Kidney capillary endothelial cell (primary cell): ENCODE measurements at places on chromosomes 11 and 22.

DNA sequence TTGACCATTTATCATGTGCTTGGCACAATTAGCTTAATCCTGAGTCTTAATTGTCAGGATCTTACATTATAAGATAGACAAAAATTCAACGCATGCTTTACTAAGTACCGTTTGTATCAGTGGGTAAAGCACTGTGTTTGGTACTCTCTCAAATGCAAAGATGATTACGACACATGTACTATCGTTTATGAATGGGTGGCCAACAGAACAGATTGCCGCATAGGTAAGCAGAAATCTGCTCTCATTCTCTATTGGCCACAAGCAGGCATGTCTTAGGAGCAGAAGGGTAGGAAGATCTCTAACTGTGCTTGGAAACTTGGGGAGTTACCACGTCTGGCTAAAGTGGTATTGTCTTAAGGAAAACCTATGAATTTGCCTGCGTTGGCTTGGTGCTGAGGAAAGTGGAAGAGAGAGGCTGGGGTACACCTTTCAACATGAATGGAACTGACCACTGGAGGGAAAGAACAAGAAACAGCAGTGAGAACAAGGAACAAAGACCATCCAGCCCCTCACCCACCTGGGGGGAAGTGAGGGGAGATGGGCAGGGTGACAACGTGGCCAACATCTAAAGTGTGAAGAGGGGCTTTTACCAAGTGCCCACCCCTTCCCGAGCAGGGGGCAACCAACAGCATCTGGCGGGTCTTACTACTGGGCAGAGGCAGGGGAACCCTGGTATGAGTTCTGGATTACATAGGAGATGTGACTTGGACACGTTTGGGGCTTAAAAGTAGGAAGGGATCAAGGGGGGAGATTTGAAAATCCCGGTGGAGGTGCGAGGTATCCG, 1.0 kb upstream of the TUBA8 start:
- DNase-seq = no peak

GRCh38 chr11:12629601-12630313, 44.5 kb upstream of the TEAD1 start:
- DNase-seq = no peak

GRCh38 chr11:85949798-85950197, 94.6 kb downstream of the CCDC83 start:
- no peak for DNase-seq

DNA sequence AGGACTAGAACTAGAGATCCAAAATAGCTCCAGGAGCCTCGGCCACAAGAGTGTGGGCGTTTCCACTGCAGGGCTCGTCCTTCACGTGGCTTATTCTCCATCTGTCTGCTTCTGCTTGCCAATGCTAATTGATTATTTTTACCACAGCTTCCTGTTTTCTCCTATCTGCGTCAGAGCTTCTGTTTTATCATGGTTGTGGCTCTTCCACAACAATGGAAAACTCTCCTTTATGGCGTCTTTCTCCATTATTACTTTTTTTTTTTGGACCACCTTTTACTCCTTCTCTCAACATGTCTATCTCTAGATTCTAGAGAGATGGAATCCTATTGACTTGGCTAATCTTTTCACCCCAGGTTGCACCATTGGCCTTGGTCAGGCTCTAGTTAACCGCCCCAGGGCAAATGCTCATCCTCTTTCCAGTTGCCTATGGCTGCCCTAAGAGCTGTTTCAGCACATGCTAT, 25.9 kb downstream of the CAT start:
- DNase-seq = no peak

- no peak for DNase-seq
Measured at GRCh38 chr22:22461111-22461510, 47.4 kb downstream of the ZNF280B start.

DNA sequence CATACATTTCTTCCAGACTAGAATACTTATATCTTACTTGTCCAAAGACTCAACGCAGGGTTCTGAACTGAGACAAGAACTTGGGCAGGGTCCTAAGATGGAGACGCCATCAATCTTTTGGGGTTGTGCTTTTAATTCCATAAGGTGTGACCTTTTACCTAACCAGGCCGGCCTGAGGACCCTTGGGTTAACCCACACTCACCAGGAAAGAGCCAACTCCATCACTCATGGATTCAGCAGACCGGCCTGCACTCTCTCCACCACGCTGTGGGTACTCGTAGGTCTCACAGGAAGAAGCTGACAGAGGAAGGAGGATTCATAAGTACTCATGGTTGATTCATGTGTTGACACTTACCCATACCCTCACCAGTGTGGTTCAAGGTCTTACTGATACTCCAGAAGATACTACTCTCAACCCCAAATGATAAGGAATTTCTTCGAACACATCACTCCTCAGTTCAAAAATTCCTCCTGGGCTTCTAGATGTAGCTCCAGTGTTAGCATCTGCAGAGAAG, 36.2 kb downstream of the USP35 start:
- no peak for DNase-seq

DNA sequence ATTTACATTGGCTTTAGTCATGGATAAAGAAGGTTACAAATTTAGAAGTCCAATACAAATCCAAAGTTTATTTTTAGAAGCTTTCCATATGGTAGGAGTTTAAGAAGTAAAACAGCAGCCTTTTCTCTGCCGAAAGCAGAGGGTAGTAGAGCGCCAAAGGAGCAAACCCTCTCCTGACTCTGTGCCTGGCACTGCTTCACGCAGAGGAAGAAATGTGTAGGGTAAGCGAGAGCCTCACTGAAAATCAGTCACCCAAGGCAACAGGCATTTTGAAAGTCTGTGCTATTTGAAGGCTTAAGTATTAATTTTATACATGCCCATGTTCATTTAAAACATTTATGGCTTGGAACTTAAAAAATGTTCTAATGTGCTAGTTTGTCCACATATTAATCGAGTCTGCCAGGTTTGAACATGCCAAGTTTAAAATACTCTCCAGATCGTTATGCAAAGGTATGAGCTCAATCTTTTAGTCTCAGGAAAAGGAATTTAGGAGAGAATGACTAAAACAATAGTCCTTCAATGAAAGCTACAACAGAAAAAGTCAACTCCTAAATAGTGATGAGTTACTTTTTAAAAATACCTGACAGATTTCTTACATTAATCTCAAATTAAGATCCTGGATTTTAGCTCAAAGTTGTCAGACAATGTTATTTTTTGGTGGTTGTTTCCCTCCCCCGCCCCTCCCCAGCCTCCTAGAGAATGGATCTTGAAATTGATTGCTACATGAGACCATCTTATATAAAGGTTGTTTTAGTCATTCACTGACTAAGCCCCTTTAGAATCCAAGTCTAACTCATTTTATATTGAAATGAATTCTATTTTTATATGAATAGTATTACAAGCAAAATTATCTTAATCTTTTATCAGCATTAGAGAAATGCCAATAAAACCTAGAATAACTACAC, 38.7 kb downstream of the MRTFA start:
- DNase-seq = no peak

DNA sequence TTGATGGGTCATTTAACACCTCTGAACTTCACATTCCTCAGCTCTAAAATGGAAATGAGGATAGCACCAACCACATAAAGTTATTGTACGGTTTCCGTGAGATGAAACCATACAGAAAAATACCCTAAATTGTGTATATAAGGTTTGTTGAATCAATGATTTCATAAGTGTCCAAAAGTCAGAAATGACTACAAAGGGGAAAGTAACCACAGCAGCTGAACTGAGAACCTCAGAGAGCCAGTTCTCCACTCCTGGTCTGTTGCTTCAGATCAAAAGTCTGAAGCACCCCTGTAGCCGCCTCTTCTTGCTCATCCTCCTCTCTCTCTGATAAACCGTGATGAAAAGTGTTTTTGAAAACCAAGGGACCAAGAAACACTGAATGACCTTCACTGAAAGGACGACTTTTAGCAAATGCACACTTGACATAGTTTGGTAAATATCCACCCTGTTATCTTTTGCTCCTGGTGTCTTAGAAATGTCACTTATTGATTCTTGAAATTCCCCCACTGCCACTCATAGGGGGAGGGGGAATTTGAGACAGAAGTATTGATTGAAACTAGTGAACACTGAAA, 194.5 kb downstream of the NAV2 start:
- DNase-seq = no peak

- no peak for DNase-seq
Measured at GRCh38 chr22:17537155-17537554, 26.1 kb upstream of the SLC25A18 start.

DNA sequence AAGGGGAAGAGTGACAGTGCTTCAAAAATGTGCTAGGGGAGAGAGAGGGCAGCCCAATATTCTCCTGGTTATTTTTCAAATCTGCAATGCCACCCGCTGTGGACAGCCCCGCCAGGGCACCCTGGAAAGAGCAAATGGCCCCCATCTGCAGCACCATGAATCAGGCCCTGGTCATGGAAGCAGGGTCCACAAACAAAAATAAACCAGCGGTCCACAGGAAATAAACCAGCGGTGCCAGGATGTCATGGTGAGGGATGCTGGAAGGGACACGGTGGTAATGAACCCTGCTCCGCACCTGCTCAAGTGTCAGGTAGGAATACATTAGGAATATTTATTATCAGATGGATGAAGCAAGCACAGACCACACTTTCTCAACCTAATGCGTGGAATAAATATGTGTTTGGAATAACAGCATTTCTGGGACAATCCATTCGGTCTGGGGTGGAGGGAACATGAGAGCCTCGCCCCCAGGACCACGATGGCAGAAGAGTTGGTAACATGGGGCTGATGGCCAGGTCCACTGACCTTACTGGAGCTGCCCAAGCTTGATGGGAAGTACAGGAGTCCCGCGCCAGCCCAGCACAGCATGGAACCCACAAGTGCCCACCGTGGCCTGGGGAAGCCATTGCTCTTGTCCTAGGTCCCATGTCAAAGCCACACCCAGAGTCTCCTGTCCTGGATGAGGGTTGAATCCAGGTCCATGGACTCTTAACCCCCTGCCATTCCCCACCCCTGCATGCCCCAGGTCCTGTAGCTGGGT, 181.7 kb downstream of the BRD1 start:
- no peak for DNase-seq

GRCh38 chr22:43408009-43408408, 3.8 kb upstream of the MPPED1 start:
- DNase-seq = no peak

- DNase-seq = no peak
Measured at GRCh38 chr11:75214843-75215242, 25.7 kb upstream of the TPBGL start.

- no peak for DNase-seq
Measured at GRCh38 chr22:29184849-29185490, 20.7 kb upstream of the EMID1 start.

DNA sequence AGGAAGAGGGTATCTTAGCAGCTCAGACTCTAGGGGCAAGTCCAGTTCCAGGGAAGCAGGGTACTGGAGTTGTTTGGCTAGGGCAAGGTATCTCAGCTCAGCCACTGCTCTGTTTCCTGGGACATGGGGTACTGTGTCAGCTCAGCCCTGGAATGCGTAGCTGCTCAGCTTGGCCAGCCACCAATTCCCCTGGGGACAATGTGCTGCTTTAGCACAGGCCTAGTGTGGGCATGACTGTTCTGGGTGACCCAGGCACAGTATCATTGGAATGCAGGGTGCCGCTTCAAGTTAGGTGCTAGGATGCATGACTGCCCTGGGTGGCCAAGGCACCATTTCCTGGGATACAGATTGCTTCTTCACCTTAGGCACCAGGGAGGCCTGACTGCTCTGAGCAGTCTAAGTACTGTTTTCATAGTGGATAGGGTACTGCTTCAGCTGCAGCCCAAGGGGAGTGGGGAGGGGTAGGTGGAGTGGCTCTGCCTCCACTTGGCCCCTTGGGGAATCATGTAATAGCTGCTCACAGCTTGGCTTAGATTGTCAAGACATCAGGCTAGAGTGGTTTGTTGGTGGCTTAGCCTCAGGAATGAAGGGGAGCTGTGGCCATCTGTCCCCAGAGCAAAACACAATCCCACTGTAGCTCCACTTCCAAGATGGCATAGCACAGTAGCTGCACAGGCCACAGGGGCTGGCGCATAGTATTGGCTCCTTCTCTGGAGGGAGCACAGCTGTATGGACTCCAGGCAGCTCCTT, 36.0 kb downstream of the MADD start:
- DNase-seq = no peak

DNA sequence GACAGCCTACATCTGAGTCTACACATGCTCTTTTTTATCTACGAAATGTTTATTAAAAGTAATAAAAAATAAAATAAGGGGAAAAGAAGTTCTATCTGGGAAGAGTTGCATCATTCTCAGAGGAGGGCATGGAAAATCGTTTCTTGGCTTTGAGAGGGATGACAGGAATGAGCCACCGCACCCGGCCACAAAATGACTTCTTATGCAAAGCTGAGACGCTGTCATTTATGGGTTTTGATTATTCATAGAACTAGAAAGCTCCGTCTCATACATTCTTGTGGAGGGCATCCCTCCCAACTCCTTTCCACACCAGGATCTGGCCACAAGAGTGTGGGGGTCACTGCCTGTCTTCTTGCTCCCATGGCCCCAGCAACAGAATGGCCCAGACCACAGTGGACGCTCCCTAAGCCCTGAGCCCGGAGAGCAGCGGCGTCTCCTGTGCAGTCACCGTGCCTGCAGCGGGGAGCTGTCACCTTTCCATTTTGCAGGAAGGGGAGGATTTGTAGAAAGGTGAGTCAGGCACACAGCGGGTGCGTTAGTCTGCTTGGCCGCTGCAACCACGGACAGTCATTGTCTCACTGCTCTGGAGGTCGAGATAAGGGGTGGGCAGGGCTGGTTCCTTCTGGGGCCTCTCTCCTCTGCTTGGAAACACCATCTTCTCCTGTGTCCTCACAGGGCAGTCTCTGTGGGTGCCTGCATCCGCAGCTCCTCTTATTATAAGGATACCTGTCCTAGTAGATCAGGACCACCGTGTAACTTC, 1388.7 kb downstream of the BRD1 start:
- no peak for DNase-seq

DNA sequence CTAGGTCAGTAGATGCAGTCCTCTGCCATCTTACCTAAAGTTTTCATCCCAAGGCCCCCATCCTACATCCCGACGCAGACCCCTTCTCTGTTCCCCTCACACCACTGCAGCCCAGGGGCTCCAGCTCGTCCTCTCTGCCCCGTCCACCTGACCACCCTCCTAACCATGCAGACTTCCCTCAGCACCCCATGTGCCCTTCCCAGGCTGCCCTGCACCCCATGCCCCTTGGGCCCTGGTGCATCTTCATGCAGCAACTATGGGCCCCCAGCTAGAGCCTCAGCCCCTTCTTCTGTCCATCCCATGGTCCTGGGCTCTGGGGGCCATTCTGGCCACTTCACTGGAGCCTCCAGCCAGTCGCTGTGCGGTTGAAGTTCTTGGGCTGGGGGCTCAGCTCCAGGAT, 2.9 kb downstream of the PRR33 start:
- no peak for DNase-seq
